Hippocampal formation (tissue), 2 donors: ENCODE measurements at places on chromosomes 3 and 15.

GRCh38 chr3:144521131-144521530 lies 549.5 kb downstream of the DIPK2A start:
- no peak for DNase-seq

DNA sequence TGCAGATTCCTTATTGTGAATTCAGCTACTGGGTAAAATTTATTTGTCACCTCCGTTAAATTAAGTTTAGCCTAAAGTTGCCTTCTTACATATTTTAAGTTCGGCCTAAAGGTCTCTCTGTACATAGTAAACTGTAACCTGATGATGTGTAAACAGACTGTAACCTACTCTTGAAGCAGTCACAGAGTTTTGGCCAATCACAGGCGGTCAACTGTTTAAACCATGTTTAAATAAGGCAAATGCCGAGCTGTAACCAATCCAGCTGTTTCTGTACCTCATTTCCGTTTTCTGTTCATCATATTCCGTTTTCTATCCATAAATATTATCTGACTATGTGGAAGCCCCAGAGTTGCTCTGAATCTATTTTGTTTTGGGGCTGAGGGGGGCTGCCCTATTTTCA lies 2.4 kb upstream of the ADAMTSL3 start:
- no peak for DNase-seq

DNA sequence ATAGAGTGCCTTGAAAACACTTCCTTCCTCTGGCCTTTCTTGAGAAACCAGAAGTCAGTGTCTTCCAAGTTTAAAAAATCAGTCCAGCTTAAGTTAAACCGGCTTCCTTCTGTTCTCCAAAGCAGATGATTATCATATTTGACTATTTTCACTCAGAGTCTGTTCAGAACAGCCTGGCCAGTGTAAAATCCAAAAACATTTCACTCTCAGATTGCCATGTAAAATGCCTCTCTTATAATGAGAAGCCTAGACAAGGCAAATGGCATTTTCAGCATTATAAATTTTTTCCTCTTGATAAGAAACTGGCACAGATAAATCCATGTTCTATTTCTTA lies 193.5 kb downstream of the TNIK start:
- no peak for DNase-seq

GRCh38 chr15:99413955-99414754 lies 151.6 kb upstream of the MEF2A start:
- no peak for DNase-seq

GRCh38 chr3:76122007-76122406 lies 336.7 kb upstream of the ZNF717 start:
- DNase-seq, result no peak

DNA sequence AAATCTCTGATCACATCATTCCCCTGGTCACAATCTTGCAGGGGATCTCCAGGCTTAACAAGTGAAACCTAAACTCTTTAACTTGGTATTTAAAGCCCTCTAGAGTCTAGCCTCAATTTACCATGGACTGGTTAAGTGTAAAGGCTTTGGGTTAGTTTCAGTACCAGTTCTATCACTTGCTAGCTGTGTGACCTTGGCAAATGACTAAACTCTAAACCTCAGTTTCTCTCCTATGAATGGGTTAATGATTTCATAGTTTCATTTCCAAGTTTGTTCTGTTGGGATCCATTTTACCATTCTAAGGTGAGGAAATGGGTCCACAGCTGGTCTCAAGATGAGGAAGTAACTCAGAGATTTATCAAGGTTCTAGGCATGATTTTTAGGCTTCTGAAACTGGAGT lies 38.8 kb upstream of the TIMP4 start:
- DNase-seq, result no peak

GRCh38 chr3:34362910-34363309 lies 564.5 kb downstream of the PDCD6IP start:
- no peak for DNase-seq

GRCh38 chr15:40746916-40747418 lies 8.1 kb downstream of the RMDN3 start:
- DNase-seq, result no peak

DNA sequence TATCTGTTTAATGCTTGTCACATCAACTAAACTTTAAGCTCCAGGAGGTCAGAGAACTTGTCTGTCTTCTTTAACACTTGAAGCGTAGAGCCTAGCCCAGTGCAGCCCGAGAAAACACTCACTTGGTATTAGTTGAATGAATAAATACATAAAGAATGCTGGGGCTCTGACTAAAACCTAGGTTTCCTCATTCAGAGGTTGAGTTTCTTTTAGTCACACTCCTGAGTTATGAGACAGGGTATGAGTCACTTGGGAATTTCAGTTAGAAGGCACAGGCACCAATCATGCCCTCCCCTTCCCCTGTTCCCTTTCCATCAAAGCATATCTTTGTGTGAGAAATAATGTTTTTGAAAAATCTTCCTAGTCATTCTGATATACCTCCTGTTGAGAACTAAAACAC lies 589.8 kb upstream of the DPPA4 start:
- no peak for DNase-seq

GRCh38 chr15:81297147-81297572 lies 26.8 kb downstream of the STARD5 start:
- no peak for DNase-seq

DNA sequence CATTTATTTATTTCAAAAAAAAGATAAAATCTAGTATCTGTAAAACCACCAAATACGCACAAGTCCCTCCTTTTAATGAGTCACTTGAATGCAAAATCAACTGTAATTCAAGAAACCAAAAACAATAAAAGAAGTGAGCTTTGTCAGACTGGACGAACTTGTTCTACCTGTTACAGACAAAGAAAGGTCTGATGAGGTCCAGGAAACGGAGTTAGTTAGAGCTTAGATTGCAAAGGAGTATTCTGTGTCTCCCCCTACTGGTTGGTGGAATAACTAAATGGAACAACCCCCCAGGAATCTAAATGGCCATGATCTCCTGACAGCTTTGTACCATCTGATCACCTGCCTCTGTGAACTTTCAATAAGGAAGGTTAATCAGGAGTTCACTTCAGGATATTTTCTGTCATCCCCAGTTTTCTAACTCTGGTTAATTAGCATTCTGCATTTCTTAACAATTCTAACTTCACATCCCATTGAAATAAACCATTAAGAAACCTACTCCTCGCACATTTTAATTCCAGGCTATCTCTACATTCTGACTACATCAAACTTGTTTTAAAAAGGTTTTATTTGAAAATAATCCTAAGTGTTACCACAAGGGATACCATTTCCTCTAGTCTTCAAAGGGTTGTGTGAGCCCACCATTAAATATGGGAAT lies 333.0 kb upstream of the SATB1 start:
- DNase-seq, result no peak

- no peak for DNase-seq
These were observed 57.8 kb downstream of the NCEH1 start for GRCh38 chr3:172653004-172653572.

- no peak for DNase-seq
These were observed 105.2 kb downstream of the LPP start for GRCh38 chr3:188259191-188259590.

- DNase-seq, result no peak
These were observed 72.7 kb downstream of the ALDH1A2 start for GRCh38 chr15:57992761-57993355.

GRCh38 chr15:88833731-88834100 lies 30.5 kb downstream of the ACAN start:
- DNase-seq, result no peak

DNA sequence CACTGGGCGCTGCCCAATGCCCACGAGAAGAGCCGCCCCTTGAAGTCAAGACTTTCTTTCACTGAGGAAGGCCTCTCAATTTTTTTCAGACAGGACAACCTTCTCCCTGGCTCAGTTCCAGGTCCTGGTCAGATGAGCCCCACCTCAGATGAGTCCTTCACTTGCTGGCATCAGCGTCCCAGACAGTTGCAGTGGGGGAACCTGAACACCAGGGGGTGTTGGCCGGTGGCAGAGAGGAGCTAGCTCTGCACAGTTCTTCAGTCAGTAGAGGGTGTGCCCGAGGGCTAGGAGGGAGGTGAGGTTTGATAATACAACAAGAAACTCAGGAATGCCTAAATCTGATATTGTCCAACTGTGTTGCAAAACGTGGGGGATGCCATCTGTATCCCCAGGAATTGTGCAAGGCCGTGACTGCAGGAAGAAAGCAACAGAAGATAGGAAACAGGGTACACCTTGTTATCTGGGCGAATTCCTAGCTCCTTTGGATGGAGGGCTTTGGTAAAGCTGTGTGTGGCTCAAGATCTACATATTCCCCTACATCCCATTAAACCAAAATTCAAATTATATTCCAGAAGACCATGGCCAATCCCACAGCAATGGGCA lies 34.3 kb downstream of the CCR3 start:
- peak; percentile 16 for DNase-seq

- no peak for DNase-seq
These were observed 100.7 kb upstream of the KCNMB2 start for GRCh38 chr3:178435575-178435974.

DNA sequence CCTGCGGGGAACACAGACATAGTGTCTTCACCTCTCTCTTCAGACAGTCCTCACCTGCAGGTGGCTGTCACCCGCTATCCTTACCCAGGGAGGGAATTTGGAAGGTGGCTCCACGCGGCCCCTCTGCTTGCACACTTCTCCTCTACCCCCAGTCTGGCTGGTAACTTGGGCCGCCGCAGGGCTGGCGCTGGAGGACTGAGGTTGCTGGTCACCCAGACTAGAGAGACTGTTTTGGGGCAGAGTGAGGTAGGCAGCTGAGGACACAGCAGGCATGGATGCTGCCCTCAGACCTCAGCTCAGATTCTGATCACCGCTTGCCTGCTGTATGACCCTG lies 12.6 kb upstream of the IQSEC1 start:
- DNase-seq, result no peak

- no peak for DNase-seq
These were observed 209.6 kb upstream of the PFN2 start for GRCh38 chr3:150180334-150180733.

GRCh38 chr3:143526011-143526545 lies 322.2 kb downstream of the SLC9A9 start:
- no peak for DNase-seq

DNA sequence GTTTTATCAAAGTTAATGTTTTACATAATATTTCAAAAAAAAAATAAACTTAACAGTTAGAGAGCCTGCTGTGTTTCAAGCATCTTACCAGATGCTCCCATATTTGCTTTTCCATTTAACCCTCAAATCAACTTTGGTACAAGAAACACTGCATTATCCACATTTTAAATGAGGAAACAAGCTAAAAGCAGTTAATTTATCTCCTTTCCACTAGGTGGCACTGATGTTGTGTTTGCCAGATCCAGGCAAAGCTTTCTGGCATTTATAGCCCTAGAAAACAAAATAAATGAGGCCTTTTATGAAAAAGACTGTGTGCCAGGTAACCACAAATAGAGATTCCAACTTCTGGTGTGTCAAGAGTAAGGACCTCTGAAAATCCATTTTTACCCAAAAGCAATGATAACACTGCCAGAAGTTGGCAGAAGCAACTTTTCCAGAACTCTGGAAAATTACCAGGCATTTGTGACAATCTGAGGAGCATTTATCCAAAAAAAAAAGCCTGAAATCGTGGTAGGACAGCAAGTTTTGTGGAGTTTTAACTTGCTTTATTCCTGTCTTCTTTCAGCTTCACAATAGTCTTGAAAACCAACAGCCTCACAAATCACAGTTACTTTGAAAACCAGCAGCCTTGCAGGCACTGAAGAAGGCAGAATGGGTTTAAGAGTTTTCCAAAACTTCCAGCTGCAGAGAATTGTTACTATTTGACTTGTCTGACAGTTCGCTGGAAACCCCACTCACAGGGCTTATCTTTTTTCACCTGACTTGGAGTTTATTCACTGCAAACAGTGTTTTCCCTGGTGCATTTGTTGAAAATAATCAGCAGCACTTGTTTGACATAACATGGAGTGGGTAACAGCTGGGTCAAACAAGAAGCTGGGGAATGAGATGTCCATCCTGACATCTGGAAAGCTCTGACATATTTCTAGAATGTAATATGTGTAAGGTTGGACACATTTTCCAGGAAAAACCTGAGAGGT lies 9.2 kb downstream of the FAM162A start:
- DNase-seq, result no peak

- DNase-seq, result no peak
These were observed 5.9 kb downstream of the ATP8B4 start for GRCh38 chr15:50113187-50113505.

DNA sequence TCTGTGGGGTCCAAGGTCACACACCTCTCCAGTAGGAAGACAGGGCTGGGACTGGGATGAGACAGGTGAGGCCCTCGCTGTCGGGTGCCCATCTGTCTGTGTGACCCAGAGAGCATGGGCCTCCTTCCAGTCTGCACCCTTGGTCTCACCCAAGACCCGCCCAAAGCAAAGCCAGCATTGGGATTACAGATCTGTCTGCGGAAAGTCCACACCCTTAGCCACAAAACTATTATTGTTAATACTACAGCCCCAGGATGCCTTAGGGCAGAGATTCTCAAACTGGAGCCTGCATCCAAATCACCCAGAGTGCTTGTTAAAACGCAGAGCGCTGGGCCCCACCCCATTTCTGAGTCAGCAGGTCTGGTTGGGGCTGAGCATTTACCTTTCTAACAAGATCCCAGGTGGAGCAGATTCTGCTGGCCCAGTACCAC lies 58.5 kb upstream of the ZNF148 start:
- no peak for DNase-seq

GRCh38 chr3:154540950-154541604 lies 111.1 kb upstream of the GPR149 start:
- DNase-seq, result no peak

GRCh38 chr3:155019575-155019974 lies 60.5 kb upstream of the MME start:
- no peak for DNase-seq

DNA sequence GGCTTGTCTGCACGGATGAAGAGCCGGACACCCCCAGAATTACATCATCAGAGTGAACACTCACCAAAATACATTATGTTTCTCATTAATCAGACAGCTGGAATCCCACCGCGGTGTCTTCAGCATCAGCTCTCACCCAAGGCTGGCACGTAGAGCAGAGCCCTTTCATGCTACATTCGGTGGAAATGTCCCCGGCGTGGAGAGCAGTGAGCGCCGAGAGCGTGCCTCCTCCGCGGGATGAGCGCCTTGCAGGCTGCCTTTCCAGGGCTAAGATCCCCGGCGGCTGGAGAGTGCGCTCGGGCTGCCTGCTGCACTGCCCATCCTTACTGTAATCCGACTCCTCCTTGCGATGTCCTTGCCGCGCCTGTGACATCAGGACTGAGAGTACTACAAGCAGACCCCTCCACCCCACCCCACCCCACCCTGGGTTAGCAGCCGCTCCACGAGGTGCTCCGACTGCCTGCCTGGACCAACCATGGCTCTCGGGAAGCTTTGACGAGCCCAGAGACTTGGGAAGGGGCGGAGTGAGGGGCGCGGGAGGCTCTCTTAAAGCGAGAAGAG lies at the start of gene ZNF385D:
Gene ZNF385D, minus strand, starts transcription at position 380 of the 561 bp plus-strand sequence. Its CDS starts 294 bp downstream, at position 86.
- DNase-seq, result no peak

GRCh38 chr15:23073890-23074646 lies 34.7 kb upstream of the TUBGCP5 start:
- no peak for DNase-seq
